ENCODE measurements at places on chromosomes 2 and 18.
A peak's percentile ranks its signal among the peaks of the same experiment; 100 is the strongest.

GRCh38 chr2:236610991-236611821 lies 41.6 kb downstream of the ACKR3 start:
- no peak for DNase-seq

GRCh38 chr2:29249666-29250253 lies 134.5 kb downstream of the CLIP4 start:
- DNase-seq: no peak

GRCh38 chr2:176415174-176415895 lies 146.1 kb downstream of the MTX2 start:
- DNase-seq: no peak

GRCh38 chr18:60092073-60092472 lies 192.3 kb downstream of the PMAIP1 start:
- no peak for DNase-seq

GRCh38 chr2:9618410-9618809 lies 12.4 kb downstream of the YWHAQ start:
- peak; percentile 28 for DNase-seq
